A549 (cell line): ENCODE measurements at places on chromosomes 6 and 20.

GRCh38 chr20:47691625-47692024 is 93.7 kb downstream of the SULF2 start:
- no peak for DNase-seq

DNA sequence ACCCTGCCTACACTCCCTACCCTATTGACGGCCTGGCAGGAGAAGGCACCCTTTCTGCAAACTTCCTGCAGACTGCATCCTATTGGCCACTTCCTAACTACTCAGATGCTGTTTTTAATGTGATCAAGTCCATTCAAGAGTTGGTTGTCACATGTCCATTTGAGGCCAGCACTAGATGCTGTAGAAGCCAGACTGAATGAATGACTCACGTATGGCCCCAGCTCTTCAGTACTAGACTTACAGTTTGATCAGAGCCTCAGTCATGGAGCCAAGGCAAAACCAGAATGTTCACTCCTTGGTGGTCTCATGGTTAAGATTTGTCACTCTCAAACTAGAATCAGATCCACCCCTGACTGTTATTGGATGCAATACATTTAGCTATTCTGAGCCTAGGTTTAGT is 101.7 kb downstream of the OPRM1 start:
- DNase-seq = no peak

DNA sequence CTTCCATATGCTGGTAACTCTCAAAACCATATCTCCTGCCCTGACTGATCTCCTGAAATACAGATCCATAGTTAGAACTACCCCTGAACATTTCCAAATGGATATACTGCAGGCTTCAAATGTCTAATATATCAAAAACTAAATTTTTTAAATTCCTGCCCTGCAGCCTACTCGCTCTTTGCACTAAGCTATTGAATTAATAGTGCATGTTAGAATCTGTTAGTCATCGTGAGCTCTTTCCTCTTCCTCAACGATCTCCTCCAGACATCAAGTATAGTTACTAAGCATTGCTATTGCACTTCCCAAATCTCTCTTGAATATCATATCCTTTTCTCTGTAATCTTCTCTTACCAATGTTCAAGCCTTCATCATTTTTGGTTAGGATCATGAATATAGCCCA is 26.0 kb upstream of the RSPO3 start:
- DNase-seq = no peak

DNA sequence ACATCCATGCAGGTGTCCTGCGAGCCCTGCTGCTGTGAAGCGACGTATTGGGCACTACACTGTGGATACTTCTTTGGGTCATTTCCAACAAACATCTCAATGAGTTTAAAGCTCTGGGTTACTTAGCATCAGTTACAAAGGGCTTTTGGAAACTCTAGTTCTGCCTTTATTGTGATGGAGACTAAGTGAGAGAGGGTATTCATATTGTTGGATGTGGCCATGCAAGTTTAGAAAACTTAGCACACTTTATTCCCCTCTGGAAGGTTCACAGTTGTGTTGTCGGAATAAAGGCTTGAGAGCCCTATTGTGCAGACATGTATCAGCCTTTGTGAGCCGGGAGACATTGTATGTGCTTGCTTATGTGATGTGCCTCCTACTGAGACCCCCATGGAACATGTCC is 22.1 kb downstream of the DUSP22 start:
- no peak for DNase-seq

DNA sequence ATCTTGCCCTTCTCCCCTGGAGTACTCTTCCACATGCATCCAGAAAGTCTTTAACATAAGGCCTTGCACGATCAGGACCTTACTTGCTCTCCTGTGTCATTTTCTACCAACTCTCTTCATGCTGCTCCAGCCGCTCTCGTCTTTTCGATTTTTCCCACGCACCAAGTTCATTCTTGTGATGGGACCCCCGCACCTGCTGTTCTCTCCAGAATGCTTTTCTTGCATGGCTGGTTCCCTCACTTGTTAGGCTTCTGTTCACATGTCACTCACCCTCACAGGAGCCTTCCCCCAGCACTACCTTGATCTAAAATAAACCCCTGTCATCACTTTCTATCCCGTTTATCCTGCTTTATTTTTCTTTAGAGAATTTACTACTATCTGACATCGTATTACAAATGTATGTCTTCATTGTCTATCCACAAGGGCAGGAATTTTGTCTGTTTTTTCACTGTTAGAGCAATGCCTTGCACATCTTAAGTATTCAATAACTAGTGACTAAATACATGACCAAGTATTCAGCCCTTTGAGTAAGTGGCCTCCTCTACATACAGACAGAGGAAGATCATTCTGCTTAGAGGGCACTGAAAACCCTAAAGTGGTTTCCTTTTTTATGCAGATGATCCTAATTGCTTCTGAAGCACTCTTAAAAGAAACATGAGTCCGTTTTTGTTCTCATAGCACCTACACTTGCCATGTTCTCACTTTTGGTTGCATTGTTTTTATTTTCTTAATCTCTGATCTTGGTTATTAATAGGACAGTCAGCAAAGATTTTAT is 166.9 kb downstream of the SLC16A10 start:
- no peak for DNase-seq

DNA sequence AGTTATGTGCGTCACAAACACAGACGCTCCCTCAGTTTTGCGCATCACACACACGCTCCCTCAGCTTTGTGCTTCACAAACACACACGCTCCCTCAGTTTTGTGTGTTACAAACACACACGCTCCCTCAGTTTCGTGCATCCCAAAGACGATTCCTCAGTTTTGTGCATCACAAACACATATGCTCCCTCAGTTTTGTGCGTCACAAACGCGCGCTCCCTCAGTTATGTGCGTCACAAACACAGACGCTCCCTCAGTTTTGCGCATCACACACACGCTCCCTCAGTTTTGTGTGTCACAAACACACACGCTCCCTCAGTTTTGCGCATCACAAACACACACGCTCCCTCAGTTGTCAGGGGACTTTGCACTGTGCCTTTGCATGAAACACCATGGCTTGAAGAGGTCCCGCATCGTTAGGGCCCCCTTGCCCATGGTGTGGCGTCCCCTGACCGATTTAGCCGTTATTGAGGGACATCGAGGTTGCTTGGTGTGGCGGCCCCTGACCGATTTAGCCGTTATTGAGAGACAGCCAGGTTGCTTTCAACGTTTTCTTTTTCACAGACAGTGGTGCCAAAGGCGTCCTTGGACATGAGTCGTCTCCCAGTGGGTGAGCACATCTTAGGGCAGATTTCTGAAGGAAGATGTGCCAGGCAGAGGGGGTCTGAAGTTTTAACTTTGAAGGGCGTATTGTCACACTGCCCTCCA is 28.1 kb upstream of the MYT1 start:
- DNase-seq = no peak

DNA sequence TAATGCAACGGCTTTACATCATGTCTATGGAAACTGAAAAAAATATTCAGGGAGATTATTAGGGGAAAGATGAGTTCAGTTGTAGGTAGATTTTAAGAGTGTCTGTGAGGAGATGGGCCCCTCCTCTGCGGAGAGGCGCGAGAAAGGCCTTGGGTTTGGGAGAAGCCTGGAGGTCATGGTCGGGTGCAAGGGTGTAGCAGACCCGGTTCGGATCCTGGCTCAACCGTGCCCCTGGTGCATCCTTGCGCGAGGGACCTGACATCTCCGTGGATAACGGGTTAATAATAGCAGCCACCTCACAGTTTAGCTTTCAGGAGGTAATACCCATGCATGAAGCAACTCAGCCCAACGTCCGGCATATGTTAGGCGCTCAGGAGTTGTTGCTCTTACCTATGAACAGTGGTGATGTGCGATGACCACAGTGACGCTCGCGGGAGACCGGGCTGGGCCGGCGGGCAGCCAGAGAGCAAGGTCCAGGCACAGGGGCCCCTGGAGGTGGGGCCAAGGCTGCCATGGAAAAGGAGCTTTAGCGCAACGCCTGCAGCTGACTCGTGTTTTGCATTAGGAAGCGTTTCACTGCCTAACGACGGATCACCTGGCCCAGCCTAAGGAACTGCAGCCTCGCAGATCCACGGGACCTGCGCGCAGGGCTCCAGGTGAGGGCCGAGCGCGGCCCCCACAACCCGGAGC is 146.4 kb upstream of the ARID1B start:
- DNase-seq = no peak

- no peak for DNase-seq
Observed at GRCh38 chr6:167499161-167499660, 174.3 kb downstream of the TTLL2 start.

- DNase-seq = no peak
Observed at GRCh38 chr6:115969930-115970273, 90.8 kb downstream of the FRK start.

DNA sequence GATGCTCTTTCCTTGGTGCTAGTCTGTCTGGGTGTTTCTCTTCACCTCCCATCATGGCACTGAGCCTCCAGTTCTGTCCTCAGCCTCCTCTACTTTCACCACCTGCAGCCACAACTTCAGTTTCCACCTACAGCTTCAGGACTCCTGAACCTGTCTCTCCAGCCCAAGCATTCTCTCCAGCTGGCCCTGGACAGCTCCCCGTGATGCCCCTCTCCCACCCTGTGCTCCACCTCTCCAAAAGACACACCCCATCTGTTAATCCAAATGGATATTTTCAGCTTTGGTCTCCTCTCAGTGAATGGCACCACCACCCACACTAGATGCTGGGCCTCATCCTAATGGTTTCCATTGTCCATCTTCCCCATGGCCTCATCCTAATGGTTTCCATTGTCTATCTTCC is 79.5 kb upstream of the NEDD9 start:
- DNase-seq = no peak

DNA sequence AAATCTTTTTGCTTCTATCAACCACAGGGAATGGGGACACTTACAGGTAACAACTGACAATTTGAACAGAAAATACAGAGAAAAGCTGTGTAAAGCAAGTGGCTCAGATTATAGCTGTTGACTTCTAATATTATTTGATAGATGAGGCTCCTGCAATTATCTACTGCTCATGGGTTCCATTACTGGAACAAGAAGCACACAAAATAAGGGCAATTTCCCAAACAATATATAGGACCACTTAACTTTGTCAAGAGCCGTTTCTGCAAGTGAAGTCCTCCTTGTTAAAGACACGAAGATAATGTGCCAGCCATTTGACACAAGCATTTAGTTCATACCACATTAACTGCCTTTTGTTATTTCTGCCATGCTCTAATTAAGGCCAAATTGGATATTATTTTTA is 315.5 kb upstream of the ARID1B start:
- DNase-seq = no peak

DNA sequence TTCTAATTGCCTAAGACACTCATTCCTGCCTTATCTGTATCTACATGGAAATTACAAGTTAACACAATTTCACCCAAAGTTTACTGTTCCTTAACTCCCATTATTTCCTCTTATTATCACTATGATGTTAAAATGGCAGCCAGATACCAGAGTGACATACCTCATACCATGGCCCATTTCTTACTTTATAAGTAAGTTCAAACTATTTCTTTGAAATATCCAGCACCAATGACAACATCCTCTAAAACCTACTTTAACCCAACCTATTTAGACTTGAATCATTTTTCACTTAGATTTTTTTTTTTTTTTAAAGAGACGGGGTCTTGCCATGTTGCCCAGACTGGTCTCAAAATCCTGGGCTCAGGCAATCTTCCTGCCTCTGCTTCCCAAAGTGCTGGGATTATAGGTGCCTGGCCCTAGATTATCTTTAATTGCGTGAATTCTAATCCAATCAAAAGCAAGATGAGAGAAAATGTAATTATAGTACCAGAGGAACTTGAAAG is 10.0 kb downstream of the REV3L start:
- no peak for DNase-seq

- DNase-seq = no peak
Observed at GRCh38 chr6:124539096-124539495, 423.1 kb upstream of the RNF217 start.

- no peak for DNase-seq
Observed at GRCh38 chr6:107625264-107625663, 135.3 kb downstream of the SOBP start.

DNA sequence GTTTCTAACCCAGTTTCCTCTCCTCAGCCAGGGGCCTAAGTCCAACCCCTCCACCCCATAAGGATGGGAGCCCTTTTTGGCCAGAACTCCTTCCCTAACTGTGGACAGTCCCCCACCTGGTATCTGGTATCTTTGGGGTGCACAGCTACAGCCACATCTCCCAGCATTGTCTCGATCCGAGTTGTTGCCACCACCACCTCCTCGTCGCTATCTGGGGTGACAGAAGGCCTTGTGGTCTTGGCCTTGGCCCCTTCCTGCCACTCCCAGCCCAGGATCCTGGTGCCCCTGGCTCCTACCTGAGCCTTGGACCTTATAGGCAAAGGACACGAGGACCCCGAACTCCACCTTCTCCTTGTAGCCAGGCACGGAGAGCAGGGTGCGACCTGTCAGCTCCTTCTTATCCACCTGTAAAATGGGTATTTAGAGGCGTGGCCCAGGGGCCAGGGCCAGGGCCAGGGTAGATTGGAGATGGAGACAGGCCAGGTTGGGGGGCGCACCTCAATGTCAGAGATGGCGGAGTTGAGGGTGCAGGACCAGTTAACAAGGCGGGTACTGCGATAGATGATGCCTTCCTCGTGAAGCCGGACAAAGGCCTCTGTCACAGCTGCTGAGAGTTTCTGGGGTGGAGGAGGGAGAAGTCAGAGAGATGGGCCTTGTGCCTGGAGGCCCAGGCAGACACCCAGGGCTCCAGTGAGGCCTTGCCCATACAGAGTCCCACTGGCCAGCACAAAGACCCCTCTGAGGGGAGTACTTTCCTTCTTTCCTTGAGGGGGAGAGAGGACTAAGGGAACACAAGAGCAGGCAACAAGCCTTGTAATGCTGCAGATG is 7.2 kb upstream of the VWA7 start:
- DNase-seq = no peak

GRCh38 chr6:75202676-75203131 is 3.1 kb downstream of the COL12A1 start:
- no peak for DNase-seq

DNA sequence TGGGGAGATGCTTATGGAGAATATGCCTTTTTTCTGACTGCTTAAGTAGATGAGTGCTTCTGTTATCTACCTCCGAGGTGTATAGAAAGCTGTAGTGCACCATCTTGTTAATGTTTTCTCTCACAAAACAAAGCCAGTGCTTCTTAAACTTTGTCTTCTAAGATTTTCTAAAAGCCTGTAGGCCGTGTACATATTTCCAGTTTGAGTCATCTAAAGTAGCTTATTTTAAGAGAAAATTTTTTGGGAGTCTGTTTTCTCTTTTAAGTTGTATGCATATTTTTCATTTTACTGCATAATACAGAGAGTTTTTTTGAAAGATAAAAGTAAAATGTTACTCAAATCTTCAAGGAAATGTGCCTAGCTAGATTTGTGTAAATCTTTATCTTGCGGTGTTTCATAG is 151.7 kb downstream of the GRIK2 start:
- no peak for DNase-seq

DNA sequence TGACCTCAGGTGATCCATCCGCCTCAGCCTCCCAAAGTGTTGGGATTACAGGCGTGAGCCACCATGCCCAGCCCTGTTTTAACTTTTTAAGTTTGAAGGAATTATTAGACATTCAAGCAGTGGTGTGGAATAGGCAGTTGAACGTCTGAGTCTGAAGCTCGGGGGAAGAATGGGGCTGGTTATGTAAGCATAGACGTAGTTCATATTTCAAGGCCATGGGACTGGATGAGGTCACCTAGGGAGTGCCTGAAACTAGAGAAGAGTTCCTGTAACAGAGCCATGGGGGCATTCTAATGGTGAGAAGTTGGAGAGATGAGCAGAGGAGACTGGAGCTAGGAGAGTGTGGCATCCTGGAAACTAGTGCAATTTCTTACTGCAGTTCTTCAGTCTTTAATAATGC is 6.4 kb downstream of the CDKAL1 start:
- DNase-seq = no peak

GRCh38 chr6:142942238-142942637 is 2.7 kb downstream of the HIVEP2 start:
- DNase-seq = no peak
